ENCODE measurements at places on chromosomes 7 and 10.

- DNase-seq, result no peak
These were observed 294.6 kb upstream of the ZNF32 start for GRCh38 chr10:43943119-43943817.

DNA sequence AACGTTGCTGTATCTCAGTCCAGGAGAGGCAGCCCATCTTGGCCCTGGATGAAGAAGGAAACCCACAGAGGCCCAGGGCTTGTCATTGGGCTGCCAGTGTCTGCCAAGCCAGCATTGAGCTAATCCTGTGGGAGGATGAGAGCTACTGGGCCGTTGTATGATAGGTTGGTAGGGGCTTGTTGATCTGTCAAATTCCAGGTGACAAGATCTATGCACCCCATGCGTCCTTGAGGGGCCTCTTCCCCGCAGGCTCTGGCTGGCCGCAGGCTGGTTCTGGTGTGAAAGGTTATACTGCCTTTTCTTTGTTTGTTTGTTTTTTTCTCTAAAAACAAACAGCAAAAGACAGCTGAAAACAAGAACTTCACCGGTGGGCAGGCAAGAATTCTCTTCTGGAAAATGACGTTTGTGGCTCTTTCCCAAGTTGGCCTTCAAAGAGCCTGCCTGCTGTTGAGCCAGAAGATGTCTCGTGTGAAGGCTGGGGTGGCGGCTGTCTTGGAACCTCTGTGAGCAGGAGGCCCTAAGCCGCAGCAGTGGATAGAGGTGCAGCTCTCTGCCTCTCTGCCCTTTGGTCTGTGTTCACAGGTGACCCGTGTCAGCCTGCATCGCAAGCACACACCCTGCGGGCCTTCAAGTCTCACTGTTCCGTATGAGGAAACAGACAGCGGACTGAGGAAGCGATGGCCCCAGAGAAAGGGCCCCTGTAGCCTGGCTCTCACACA lies 23.3 kb downstream of the CYP17A1 start:
- DNase-seq, result no peak

- no peak for DNase-seq
These were observed 61.5 kb downstream of the HELLS start for GRCh38 chr10:94607111-94607510.

- DNase-seq, result no peak
These were observed 127.8 kb downstream of the ITGA8 start for GRCh38 chr10:15591937-15592336.

DNA sequence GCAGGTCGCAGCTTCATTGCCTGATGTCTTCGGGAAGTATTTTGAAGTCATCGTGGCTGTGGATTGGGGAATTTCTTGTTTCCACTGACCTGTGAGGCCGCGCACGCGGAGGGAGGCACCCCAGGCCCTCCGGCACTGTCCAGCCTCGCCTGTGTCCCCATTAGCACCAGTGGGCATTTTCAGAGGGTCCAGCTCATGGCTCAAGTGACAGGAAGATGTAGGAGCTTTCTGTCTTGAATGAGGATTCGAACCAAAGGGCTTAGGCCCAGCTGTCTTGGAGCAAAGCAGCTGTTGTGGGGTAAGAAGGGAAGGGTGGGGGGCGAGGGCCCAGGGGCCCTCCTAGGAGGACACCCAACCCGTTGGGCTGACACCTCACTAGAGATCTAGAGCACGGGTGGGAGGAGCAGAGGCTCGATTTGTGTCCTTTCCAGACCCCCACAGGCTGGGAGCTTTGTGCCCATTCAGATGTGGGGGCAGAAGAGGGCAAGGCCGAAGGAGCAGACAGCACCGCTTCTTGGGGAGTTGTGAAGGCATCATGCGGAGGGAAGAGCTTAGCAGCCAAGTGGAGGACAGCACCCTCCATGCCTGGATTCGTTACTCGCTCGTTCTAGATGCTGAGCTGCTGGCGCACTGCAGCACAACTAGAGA lies 914 bp downstream of the ZNF37A start:
- DNase-seq, result no peak

DNA sequence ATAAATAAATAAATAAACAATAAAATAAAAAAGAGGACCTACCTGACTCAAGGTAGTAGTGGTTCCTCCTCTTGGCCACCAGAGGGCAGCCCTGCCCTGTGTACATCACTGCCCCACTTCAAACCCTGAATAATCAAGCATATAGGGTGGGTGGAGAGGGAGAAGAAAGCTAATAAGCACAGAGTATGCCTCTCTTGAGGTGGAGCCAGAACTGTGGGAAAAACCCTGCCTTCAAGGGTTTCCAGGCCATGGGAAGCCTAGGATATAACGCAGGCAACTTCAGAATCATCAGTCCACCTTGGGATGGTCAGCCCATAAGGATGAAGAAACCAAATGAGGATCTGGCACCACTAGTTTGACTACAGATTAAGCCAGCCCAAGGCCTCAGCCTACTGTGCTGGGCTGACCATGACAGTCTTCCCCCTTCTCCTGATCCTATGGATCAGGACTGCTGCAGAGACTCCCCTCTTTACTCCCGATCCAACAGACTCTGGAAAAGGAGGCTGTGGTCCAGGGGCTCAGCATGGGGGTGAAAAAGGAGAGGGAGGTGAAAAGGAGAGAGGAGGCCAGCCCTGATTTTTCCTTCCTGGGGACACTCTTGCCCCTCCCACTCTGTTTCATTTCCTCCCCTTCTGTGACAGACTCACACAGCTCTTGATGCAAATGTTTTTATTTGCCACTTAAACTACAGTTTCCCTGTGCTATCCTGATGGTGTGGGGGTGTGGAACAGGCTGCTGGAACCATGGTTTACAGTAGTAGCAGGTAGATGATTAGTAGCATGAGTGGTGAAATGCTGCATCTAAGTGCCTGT lies 10.1 kb downstream of the AVPI1 start:
- DNase-seq, result peak; percentile 37

DNA sequence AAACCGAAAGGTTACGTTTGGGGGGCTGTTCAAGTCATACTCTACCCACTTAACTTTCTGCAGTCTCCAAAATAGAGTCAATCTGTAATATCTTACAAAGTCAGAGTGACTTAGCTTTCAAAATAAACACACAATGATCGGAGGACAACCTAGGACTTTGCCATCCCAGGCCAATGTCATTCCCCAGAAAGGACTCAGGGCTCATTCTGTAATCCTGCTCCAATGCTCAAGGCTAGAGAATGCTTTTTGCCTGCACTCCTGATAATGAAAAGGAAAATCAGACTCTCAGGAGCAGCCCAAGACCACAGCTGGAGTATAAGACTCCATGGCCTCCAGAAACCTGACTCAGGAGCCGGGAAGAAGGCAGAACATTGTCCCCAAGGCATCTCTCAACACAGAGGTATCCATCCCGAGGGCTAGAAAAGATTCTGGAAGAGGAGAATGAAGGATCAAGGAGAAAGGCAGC lies 28.5 kb upstream of the ASCC1 start:
- DNase-seq, result peak; percentile 32

DNA sequence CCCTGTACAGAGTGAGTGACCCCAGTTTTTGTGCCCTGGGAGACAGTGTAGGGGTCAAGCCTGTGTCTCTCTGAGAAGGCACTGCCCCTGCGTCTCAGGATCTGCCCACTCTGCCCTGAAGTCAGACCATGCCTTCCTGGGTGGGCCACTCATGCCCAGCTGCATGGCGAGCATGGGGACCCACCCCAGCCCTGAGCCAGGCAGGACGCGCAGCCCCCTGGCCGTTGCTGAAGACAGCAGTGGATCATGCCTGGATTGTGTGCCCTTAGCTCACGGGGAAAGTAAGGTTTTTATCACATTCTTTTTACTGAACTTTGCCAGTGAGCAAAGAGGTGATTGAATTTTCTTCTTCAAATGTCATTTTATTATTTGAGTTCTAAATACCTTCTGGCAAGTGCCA lies 66.2 kb downstream of the WDR37 start:
- DNase-seq, result no peak

DNA sequence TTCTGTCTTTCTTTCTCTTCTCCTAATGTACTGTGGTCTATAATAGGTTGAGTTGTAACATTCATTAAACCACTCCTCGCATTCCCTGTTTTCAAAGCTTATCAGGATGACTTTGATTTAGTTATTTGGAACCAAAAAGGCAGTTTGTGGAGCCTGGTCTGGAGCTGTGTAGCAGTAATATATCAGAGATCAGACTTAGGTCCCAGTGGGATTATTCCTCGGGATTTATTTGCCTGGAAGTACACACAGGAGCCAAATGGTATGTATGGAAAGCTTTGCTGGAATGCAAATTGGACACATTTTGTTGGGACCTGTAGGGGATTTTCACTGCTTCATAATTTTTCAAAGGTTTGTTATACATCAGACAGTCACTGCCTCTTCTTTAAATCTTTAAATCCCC lies 40.9 kb downstream of the GBF1 start:
- DNase-seq, result no peak

DNA sequence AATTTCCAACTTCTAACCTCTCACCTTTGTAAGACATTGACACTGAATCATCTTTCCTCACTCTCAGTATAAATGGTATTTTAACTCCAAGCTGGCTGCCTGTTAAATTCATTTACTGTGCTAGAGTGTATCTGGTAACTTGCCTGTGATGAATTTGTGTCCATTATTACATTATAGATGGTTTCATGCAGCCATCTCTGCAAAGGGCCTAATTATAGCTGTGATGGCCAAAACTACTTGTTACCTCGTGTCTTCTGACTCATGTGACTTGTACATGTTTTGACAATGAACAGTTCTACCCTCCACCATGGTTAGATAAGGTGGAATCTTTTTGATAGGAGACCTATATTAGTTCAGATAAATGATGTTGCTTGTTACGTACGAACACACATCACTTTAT lies 392.0 kb downstream of the PAXIP1 start:
- no peak for DNase-seq

DNA sequence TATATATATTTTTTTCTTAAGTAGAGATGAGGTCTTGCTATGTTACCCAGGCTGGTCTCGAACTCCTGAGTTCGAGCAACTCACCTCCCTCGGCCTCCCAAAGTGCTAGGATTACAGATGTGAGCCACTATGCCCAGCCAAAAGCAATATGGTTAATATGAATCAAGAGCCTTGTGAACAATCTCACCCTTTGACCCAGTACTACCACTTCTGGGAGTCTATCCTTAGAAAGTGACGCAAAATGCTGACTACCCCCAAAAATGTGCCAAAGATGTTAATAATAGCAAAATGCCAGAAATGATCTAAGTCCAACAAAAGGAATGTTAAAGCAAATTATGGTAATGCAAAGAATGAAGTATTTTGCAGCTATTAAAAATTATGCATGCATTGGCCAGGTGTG lies 44.3 kb downstream of the HOXA1 start:
- no peak for DNase-seq

DNA sequence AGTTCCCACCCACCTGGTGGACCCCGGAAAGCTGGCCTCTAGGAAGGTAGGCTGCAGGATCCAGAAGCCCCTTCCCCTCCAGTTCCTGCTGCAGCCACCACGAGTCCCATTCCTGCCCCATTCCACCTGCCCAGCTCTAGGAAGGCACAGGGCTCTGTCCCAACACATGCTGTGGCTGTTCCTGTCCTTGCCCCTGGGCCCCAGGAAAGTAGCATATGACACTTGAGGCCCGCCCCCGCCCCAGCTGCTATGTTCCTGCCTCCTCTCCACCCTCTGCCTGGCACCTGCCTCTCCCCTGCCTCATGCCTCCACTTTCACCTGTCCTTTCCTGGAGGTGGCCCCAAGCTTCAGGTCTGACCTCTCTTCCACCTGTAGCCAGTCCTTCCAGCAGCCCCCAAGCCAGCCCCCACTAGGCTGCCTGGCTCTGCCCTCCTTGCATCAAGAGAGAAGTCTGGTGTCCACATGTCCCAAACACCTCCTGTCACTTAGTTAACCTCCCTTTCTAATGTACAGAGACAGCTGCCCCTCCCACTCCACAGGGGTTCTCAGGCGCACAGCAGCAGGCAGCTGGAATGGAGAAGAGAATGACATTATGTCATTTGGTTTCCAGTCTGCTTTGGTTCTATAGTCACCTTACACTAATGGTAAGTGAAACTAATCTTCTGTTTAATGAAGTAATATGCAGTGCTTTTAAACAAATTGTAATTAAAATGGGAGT lies 22.7 kb downstream of the YKT6 start:
- DNase-seq, result no peak

GRCh38 chr7:129952086-129952652 lies 591 bp downstream of the UBE2H start:
- no peak for DNase-seq

DNA sequence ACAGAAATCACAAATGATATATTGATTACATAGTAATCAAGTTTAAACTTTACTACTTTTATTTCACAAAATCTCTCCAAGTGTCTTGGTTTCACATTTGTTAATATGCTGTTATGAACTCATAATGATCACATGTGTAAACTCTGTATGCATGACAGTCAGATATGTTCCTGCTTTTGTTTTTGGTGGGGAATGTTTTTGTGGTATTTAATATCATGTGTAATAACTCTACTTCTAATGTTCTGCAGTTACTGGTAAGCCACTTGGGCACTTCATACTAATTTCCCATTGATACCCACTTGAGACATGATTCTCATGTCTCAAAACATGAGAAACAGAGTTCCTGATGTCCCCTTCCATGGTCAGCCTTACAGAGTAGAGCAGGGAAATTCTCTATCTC lies 109.1 kb upstream of the INHBA start:
- DNase-seq, result no peak

DNA sequence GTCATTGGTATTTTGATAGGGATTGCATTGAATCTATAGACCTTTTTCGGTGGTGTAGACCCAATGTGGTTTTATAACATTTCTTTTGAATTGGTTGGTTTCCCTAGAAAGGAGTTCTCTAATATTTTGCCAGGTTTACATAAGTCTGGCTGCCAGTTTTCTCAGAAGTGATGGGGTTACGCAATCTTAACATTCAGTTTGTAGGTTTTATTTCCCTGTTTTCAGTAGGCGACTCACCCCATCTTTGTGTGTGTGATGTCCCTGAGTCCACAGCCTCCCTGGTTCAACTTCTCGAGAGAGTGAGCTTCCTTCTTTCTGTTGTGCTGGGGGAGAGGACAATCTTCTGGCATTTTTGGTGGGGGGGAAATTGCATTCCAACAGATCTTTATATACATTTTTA lies 9.6 kb upstream of the KIF5B start:
- DNase-seq, result peak; percentile 71

GRCh38 chr7:150732786-150733481 lies 4.3 kb upstream of the GIMAP5 start:
- no peak for DNase-seq

- no peak for DNase-seq
These were observed 29.3 kb downstream of the KCNMA1 start for GRCh38 chr10:77608281-77608680.

GRCh38 chr10:6578251-6578771 lies 1.8 kb downstream of the PRKCQ start:
- no peak for DNase-seq

DNA sequence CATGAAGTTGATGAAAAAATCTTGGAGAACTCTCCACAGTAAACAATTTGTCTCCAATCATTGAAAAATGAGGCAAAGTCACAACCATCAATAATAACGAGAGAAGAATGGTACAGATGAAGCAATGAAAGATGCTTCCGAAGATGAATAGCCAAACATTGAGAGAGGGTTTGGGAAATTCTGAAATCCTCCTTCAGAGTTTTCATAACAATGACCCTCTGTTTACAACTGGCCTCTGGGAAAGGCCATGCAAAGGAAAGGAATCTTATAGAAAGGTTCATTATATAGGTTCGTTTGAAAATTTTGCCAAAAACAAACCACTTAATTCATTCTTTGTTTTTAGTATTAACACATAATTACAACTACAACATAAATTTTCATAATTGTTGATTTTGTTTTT lies 166.5 kb downstream of the ABCA13 start:
- DNase-seq, result no peak
